Muscle of arm (tissue), 14 donors: ENCODE measurements at places on chromosomes 3 and 15. TPM values are rescaled to one million over a fixed set of nuclear protein-coding genes. Genes with fewer than 3 reads are reported as not detected.

GRCh38 chr15:60376677-60377095 is 21.1 kb downstream of the ANXA2 start:
- DNase-seq: no peak

- DNase-seq: no peak
These were observed 11.9 kb downstream of the FYCO1 start for GRCh38 chr3:45983770-45984169.

The EXOG gene
- polyA plus RNA-seq: 18.2 TPM

The RYR3 gene
- polyA plus RNA-seq: 47.4 TPM

DNA sequence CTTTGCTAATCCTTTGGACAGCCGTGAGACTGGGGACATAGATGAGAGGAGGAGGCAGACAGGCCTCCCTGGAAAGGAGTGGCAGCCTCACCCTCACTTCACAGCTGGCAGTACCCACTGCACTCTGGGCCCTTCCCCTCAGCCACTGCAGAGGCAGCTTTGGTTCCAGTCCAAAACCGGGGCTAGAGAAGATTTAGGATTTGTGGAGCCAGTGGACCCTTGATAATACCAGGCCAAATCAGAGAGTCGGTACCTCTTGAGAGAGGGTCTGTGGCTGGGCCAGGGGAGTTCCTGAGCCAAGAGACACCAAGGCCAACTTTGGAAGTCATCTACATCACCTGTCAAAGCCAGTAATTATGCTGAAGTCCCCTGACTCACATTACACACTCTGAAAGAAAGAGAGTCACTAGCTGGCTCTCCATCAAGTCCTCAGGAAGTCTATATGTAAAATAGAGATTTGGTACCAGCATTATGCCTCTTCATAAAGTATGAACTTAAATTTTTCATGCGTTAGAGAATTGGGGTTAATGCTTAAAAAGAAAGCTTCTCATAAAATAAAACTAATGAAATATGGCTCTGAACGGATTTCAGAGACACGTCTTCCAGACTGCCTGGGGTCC is 244.1 kb upstream of the SEMA6D start:
- DNase-seq: no peak

DNA sequence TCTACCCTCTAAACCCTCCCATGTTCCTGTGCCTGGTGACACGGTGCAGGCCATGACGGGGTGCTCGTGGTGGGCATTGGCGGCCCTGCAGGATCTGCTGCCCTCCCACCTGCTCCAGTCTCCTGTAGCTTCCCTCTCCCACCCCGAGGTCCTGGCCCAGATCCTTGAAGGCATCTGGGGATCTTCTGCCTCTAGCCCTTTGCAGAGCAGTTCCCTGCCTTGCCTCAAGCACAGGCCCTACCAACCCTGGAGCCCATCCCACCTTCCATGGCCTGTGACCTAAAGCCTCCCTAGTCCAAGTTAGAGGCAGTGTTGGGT is 27.5 kb upstream of the SEC13 start:
- DNase-seq: no peak

The KIAA1143 gene
- 43.5 TPM for polyA plus RNA-seq
